Hypothalamus (tissue), 51 donors: ENCODE measurements at places on chromosomes 5 and 9.

GRCh38 chr9:133563291-133563796, 28.8 kb downstream of the ADAMTSL2 start:
- no peak for DNase-seq

DNA sequence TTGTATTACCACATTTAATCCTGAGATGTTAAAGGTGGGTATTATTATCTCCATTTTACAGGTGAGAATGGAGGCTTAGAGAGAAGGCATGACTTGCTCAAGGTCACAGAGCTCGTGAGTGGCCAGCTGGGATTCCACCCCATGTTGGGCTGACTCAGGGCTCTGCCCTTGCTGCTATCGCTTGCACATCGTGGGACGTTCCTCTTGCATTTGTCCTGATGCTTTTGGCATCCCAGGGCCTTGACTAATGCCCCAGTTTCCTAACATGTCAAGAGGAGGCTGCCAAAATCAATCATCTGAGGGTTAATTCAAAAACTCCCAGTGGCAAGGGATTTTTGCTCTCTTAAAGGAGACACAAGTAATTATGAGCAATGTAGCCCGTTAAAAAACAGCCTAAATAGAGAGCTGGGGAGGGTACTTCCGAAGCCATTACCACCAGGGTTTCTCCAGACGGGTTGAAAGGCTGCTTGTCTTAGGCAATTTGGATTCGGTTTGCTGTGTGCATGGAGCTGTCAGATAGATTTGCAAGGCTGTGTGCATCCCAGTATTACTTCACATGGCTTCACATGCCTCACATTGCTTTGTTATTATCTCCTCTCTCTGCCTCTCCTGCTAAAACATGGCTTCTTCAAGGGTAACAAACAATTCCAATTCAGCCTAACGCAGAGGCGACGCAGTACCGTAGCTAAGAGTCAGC, 347.4 kb downstream of the DRD1 start:
- DNase-seq, result no peak

- no peak for DNase-seq
Observed at GRCh38 chr9:93667006-93667405, 90.6 kb downstream of the PHF2 start.

DNA sequence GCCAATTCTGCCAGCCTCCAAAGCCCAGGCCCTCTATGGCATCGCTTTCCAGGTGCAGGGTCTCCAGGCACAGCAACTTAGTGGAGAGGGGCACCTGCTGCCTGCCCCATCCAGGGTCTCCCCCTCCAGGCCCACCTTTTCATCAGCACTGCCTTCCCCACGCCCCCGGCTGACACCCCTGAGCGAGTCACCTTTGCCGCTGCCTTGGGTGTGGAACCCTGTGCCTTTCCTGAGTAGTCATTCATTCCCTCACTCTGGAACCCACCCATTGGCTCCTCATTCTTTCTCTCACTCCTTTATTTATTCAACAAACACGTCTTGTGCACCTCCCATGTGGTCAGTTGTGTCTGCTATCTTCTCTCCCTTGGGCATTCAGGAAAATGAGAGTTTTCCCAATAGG, 14.5 kb upstream of the RPL26L1 start:
- DNase-seq, result no peak

DNA sequence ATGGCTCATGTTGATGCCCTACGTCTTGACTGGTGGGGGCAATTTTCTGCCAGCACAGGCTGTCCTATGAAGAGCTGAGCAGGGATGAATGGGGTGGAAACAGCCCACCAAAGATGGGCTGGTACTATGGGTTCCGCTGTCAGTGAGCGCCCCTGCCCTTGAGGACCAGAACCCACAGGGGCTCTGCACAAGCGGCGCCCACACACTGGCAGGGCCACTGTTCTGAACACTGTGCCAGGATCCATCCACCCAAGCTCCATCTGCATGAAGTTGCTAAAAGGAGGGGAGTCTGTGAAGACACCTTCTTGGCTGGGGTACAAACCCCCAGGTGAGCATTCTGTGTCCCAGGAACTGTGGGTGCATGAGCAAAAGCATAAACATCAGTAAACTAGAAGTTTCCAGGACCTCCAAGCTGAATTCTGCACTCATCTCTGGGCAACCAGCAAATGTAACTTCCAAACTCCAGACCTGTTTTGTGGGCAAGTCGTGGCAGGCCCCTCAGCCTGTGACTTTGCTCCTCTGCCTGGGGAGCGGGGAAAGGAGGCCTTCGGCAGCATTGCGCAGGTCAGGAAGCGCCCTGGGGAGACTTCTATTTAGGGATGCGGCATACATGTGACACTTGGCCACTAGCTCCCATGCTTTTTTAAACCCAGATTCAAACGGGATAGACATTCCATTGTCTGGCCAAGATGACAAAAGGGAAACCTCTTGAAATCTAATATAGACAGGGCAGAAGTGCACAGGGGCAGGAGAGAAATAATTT, 48.9 kb downstream of the PTPN3 start:
- no peak for DNase-seq

DNA sequence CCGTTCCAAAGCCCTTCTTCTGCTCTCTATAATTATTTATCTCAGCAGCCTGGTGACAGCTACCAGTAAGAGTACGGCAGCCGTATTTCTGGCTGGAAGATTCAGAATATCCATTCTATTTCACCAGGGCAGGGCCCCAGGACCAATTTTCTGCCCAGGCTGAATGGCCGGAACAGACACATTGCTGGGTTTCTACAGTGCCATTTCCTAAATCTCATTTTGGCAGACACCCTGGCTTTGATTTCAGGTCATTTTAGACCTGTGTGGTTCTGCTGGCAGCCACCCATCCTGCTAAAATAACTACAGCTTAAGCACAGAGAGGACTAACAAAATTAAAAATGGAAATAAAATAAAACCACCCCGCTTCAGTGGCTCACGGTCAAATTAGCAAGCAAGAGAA, 95.0 kb downstream of the CRB2 start:
- DNase-seq, result no peak

DNA sequence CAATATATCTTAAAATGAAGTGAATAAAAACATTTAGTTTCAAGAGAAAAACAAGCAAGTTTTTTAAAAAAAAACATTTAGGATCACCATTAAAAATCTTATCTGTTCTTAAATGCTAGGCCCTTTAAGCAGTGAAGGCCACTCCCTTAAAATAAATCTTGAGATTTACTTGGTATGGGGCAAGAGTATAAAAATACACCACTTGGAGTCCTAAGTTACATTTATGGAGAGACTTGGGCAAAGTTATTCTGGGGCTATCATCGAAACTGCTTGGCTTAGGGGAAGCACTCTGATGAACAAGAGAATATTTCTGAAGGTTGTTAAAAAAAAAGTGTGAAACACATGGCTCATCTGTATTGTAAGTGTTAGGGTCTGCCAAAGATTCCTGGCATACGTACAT, 97.4 kb downstream of the NR3C1 start:
- DNase-seq, result no peak

DNA sequence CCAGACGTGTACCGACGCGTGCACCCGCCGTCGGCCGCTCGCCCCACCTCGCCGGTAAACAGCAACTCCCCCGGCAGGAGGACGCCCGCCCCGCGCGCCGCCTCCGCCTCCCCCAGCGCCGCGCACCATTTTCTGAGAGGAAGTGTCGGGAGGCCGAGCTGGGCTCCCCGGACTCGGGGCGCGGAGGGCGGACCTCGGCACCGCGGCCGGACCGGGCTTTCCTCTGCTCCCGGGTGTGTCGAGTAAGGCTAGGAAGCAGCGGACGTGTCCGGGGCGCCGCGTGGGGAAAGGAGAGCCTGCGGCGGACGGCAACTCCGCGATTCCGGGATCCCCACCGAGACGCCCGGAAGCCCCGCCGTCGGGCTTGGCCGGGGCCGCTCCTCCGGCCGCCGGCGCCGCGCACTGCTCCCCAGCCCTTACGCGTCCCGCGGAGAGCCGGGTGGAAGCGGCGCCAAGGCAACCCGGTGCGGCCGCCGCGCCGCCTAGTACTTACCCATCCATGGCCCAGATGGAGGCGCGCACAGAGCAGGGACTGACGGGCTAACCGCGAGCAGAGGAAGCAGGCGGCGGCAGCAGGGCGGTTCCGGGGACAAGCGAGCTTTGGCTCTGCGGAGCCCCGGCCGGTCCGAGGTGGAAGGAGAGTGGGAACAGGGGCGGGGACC, at the start of gene PTBP3:
TSS of gene PTBP3 (minus strand) at position 643 of the 662 bp plus-strand sequence. CDS start 35,754 bp downstream, outside the sequence.
- peak; percentile 56 for DNase-seq

- DNase-seq, result no peak
Observed at GRCh38 chr9:129932303-129933151, 97.3 kb downstream of the USP20 start.

DNA sequence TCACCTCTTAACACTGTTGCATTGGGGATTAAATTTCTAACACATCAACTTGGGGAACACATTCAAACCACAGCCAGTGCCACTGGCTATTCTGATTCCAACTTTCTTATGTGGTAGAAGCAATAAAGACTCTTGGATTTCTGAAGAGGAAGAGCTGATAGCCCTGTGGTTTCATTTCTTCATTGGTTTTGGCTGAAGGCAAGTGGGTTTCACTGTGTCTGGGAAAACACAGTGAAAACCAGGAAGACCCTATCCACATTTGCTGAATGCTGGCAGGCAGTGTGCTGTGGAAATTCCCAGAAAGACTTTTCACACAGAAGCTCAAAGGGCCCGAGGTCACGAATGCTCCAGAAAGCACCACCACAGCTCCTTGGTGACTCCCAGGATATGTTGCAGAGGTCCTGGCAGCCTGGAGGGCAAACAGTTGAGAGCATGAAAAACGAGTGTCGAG, 67.1 kb downstream of the DAPK1 start:
- DNase-seq, result no peak

DNA sequence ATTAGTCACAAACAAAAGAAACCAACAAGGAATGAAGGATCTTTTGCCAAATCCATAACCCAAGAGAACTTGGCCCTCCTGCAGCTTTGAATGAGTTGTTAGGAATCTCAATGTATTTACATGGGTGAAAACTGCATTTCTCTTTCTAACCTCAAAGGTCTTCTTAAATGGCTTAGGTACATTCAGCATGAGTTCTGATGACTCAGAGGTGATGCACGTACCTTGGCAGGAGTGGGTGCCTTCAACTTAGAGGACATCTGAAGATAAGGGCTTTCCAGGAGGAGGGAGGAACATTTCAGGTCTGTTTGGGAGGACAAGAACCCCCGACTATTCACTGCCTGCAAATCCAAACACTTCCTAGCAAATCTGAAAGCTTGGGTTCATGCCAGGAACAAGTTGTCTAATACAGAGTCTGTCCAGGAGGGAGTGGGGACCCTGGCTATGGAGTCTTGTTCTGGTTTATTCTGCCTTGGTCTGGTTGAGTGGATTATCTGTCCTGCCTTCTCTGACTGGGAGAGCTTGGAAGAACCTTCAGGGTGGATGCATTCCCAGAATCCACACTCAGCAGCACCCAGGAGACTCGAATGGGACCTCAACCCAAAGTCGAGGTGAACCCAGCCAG, 65.7 kb downstream of the IRX2 start:
- no peak for DNase-seq

DNA sequence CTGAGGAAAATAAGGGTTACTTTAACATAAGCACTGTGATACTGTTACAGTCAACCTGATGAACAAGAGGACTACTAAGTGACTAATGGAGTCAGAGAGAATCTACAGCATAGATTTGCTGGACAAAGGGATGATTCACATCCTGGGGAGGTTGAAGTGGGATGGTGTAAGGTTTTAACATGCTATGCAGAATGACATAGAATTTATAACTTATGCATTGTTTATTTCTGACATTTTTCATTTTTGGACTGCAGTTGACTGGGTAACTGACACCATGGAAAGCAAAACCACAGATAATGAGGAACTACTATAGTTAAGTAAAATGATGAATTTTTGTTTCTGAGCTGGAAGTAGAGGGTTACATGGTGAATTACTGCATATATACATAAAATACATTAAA, 389.2 kb downstream of the MAT2B start:
- no peak for DNase-seq

- no peak for DNase-seq
Observed at GRCh38 chr5:580436-580835, 31.7 kb upstream of the CEP72 start.

GRCh38 chr9:111456529-111456928, 27.7 kb downstream of the ECPAS start:
- no peak for DNase-seq

GRCh38 chr5:116009806-116010205, 22.5 kb upstream of the ARL14EPL start:
- DNase-seq, result no peak

DNA sequence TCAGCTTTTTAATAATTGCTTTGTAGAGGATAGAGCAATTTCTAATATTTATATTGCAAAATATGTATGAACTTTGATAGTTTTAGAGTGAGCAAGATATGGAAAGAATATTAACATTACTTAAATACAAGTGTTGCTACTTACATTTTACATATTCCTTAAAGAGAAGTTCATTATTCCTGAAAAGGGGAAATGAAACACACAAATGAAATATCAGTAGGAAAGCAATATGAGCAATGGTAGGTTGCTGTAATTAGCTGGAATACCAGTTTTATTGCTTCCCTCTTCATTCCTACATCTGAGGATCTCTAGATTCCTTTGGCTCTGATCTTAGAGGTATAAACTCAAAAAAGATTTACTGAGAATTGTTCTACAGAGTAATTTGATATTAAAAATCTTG, 414.1 kb downstream of the FAM170A start:
- DNase-seq, result no peak

DNA sequence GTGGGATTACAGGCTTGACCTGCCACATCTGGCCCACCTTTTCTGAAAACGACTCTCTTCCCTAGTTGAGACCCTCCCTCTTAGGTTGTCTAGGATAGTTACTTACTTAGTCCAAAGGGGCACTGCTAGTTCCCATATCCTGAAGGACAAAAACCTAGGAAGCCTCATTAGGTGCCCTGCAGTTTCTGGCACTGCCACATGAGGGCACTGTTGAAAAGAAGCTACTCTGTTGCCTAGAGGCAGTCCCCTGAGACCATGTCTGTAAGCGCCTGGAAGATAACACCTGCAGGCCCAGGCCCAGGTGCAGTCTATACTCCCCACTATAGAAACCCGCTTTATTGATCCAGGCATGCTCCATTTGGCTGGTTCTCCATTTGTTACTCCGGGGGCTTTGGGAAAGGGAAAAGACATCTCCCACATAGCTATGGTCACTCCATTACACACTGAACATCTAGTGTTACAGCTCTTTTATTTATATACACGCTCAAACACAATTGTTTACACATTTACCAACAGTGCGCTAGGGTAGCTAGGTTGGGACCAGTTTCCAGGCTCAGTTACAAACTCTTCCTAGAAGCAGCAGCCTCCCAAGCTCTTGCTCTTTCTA, 73.4 kb upstream of the PPARGC1B start:
- no peak for DNase-seq

- DNase-seq, result peak; percentile 30
Observed at GRCh38 chr9:89462817-89463683, 34.9 kb downstream of the SEMA4D start.

DNA sequence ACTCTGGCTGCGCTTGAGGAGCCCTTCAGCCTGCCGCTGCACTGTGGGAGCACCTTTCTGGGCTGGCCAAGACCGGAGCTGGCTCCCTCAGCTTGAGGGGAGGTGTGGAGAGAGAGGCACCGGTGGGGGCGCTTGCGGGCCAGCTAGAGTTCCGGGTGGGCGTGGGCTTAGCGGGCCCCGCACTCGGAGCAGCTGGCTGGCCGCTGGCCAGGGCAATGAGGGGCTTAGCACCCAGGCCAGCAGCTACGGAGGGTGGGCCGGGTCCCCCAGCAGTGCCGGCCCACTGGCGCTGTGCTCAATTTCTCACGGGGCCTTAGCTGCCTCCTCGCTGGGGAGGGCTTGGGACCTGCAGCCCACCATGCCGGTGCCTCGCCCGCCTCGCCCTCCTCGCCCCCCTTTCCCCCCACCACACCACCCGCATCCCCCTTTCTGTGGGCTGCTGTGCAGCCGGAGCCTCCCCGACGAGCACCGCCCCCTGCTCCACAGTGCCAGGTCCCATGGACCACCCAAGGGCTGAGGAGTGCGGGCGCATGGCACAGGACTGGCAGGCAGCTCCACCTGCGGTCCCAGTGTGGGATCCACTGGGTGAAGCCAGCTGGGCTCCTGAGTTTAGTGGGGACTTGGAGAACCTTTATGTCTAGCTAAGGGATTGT, 954.5 kb downstream of the DTWD2 start:
- no peak for DNase-seq
